IMR-90 (cell line): ENCODE measurements at places on chromosomes 6 and 20.

DNA sequence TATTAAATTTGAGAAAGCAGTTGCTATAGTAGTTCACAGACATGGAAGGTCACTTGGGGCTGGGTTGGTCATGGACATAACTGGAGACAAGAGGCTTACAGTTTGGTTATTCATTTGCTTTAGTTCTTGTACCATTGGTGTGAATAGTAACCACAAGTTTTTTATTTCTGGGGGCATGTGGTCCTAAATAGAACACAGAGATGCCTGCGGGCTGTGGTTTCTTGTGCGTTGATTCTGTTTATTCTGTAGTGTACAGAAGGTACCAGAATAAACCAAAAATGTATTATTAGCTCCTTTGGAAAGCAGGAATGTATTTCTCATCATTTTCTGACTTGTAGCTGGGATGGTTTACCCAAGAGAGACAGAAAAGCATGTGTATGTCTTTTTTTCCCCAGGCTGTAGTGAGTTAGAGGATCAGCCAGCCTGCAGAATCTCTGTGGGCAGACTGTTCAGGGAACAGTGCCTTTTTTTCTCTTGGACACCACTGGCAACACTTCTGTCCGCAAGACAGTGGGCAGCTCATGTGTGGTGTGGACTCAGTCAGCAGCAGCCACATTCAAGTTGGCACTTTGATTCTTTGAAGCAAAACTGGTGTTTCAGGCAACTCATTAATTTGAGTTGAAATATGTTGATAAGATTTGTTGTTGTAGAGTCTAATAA lies 122.1 kb downstream of the LRRC1 start:
- DNase-seq = no peak

- DNase-seq = no peak
Measured at GRCh38 chr6:164370773-164371172, 938.6 kb downstream of the C6orf118 start.

GRCh38 chr20:44176833-44177534 lies 10.0 kb downstream of the JPH2 start:
- no peak for DNase-seq

DNA sequence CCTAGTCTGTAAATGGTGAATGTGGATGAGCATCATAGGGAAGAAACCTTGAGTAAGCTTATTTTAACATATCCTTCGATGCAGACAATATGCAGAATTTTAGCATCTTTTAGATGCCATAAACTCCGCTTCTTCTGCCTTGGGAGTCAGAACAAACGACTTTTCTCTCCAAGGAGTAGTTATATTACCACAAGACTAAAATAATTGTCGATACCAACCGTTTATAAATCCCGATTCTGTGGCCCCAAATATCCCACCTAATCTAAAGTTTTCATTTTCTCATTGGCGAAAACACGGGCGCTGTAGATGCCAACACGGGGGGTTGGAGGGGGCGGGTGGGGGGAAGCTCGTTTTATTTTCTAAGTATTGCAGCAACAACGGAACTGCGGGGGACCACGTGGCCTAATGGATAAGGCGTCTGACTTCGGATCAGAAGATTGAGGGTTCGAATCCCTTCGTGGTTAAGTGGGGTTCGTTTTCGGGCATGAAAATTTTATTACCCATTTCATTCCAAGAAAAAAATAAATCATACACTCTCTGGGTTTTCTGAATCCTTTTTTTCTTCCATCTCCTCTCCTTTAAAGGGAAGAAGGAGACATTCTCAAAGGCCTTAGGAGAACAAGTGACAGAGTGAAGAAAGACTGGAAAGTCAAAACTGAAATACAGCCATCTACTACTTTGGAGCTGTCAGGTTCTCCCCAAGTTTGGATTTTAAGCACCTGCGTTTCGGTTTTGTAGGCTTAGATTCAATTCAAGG lies 65.5 kb upstream of the BTN3A2 start:
- no peak for DNase-seq

DNA sequence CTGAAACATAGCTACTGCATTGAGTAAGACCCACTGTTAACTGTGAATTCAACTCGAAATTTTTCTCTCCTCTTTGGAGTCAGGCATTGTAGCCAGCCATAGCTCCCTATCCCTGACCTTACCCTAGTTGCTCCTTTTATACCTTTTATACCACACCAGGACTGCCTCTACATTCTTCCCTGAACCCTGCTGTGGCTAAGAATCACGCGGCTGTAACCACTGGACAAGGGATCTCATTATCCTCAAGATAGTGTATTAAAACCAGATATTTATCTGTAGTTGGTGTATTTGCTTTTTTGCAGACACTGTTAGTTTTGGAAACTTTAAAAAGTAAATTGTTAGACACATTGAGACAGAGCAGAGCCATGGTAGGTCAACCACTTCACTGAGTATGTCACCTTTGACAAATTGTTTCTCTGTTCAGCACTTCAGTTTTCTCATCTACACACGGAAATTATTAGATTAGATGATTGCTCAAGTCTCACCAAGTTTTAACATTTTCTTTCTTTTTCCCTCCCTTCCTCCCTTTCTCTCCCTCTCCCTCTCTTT lies 171.9 kb upstream of the PRND start:
- no peak for DNase-seq

- DNase-seq = peak; percentile 88
Measured at GRCh38 chr6:121334299-121335086, at the start of gene TBC1D32. Gene TBC1D32, minus strand, starts transcription at chr6:121334480. Its CDS starts 50 bp downstream, at chr6:121334430.

- DNase-seq = no peak
Measured at GRCh38 chr6:156126535-156126934, 650.6 kb upstream of the ARID1B start.

GRCh38 chr6:46215213-46215612 lies 44.4 kb upstream of the ENPP5 start:
- no peak for DNase-seq

DNA sequence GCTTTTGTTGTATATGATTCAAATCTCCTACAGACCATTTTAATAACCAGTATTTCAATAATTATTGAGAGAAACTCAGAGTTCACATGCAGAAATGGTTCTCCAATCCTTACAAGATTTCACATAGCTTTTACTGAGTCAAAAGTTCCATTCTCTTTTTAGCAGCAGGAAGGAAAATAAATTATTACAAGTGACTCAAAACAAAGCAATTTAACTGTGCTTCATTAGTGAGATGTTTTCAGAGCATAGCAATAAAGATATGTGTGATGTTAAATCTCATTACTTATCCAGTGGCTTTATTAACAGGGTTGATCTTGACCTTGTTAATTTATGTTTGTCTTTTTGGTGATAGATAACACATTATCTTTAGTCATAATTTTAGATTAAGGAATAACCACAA lies 22.0 kb downstream of the KIF13A start:
- peak; percentile 65 for DNase-seq

DNA sequence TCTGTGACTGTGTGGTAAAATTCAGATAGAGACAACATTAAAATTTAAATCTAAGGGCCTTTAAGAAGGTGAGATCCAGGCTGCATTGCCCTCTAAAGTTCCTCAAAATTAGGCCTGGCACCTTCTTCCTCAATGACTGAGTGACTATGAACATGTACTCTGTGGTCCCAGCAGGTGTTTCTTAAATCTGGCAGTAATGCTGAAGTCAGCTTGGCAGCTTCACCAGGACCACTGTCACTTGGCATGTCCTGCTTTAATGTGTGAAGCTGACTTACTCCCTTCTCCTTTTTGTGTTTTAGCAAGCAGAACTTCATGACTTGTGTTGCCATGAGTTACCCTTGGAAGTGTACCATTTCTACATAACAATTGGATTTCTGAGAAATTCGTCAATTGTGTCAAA lies 141.7 kb downstream of the NKAIN2 start:
- no peak for DNase-seq

GRCh38 chr6:114897536-114897935 lies 554.7 kb upstream of the HS3ST5 start:
- DNase-seq = no peak

DNA sequence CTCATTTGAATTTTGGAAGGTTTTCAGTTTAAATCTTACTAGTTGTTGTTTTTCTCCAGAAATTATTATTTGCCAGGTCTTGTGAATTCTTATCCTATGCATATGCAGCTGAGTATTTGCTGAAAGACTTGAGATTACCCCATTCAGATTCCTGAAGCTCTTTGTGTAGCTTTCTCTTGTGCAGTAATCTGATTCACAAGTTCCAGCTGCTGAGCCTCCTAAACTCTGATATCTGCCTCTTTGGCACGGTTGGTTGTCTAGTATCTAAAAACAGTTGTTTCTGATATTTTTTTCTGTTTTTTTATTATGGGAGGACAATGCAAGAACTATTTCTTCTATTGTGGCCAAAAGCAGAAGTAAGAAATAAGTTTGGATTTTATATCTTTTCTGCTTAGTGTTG lies 863.9 kb upstream of the MANEA start:
- DNase-seq = no peak

DNA sequence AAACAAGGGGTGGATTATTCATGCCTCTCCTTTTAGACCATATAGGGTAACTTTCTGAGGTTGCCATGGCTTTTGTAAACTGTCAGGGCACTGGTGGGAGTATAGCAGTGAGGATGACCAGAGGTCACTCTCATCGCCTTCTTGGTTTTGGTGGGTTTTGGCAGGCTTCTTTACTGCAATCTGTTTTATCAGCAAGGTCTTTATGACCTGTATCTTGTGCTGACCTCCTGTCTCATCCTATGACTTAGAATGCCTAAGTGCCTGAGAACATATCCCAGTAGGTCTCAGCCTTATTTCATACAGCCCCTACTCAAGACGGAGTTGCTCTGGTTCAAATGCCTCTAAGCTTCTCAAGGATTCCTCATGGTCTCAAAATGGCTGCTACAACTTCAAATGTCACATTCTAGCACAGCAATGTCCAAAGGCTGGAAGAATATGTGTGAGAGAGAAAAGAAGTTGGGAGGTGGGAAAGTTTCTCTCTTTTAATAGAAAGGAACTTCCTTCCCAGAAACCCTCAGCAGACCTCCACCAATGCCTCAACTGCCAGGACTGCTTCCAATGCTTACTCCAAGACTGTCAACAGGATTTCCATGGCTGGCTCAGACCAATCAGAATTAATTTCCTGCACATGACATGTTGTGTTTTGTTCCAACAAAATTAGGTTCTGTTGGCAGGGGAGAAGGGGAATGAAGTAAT lies 46.6 kb upstream of the SLC9A8 start:
- no peak for DNase-seq

- DNase-seq = peak; percentile 59
Measured at GRCh38 chr6:25312703-25313102, 33.5 kb downstream of the CARMIL1 start.

DNA sequence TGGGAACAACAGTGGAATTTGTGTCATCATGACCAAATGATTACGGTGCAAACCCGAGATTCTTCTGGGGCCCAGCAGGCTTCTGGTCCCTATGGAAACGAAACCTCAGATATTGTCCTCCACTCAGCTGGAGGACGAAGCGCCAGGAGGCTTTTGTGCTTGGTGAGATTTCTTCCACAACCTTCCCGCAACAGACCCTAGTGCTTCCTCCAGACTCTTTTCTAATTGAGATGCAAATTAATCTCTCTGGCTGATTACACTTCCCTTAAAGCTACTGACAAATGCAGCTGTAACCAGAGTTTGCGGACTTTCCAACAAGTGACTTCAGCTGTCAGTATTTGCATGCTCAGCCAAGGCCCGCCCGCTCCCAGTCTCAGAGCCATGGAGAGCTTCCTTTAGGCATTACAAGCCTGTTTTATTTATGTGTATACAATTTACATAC lies 96.0 kb downstream of the INSM1 start:
- no peak for DNase-seq

DNA sequence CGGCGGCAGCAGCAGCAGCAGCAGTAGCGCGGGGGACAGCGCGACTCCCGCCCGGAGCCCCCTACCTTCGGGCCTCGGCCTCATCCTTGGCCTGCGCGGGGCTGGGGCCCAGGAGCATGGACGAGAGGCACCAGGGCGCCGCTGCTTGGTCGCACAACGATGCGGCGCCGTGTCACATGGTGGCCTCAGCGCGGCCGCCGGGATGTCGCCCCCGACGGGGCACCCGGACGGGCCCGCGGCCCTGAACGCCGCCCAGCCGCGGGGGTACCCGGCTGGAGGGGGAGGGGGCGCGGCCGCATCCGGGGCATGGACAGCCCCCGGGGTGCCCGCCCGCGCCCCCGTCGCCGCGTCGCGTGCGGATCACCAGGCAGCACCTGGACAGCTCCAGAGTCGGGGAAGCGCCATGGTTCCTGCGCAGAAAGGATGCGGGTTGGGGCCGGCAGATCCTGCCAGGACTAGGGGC lies 57.1 kb downstream of the CDH22 start:
- no peak for DNase-seq

GRCh38 chr6:21611485-21611884 lies 17.9 kb downstream of the SOX4 start:
- DNase-seq = no peak

DNA sequence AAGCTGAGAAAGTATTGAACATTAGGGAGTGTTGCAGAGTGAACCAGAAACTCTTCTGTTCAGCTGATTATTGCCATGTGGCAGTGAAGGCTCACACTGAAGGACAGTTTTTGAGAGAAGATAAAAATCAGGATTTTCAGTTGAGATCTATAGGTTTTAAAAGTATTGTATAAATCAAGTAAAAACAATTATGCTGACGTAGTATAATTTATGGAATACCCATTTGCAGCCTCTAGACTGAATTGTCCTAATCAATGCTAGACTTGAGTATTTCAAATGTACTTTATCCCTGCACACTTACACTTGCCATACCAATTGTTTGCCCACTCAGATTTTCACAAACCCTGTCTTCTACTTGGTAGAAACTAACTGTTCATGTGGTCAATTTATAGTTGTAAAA lies 245.8 kb downstream of the FRK start:
- no peak for DNase-seq

GRCh38 chr6:82951389-82951788 lies 114.3 kb downstream of the UBE3D start:
- DNase-seq = no peak

- no peak for DNase-seq
Measured at GRCh38 chr6:148885925-148886845, 139.4 kb downstream of the UST start.

DNA sequence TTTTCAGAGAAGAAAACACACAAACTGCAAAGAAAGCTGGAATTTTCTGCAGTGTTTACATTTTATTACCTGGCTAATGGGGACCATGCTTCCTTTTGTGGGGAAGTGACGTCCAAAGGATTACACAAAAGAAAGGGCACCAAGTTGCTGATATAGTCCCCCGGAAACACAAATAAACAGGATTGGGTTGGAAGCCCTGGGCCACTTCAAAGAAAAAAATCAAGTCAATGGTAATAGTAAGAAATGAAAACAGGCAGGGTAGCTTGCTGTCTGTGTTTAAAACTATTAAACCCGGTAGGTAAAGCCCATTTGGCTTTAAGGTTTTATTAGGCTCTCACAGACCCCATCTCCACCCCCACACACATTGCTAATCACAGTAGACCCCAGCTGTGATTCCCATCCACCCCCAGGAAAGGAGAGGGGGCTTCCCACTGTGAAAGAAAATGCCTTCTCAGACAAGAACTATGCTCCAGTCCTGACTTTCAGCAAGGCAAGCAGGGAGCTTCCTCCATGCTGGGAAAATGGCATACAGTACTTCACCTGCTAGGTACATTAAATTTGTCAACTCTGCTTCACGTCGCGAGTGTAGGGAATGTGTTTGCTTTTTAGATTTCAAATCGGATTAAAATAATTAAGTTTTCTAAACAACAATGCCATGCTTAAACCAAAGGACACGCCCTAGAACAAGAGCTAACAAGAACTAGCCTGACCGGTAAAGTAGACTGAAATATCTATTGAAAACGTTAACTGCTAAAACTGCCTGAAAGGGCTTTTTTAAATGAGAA lies 1.1 kb downstream of the PERP start:
- peak; percentile 15 for DNase-seq

GRCh38 chr6:148274809-148275208 lies 67.8 kb upstream of the SASH1 start:
- no peak for DNase-seq

GRCh38 chr6:53466257-53466656 lies 78.6 kb downstream of the GCLC start:
- DNase-seq = peak; percentile 23
